ENCODE measurements at places on chromosomes 13 and 19.
A peak's percentile ranks its signal among the peaks of the same experiment; 100 is the strongest.

- no peak for DNase-seq
These were observed 70.9 kb downstream of the GGACT start for GRCh38 chr13:100517728-100518127.

GRCh38 chr13:24613128-24613527 is 67.1 kb upstream of the ATP12A start:
- no peak for DNase-seq

DNA sequence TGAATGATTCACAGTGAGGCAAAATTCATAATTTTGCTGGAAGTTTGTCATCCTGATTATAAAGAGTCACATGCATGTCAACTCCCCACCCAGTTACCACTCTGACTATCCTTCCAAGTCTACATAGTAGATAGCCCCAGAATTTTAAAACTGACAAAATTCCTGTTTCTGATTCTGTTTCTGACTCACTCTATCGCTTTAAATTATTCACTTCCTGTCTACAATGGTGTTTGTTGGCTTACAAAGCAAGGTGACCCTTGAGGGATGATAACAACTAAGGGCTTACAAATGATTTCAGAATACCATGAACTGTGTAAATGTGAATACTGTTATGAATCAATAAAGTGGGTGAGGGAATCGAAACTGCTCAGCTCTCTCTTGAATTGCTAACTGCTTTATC is 98.7 kb upstream of the KL start:
- no peak for DNase-seq

GRCh38 chr13:101474419-101474957 is 22.0 kb downstream of the ITGBL1 start:
- DNase-seq = peak; percentile 28

- DNase-seq = no peak
These were observed 10.0 kb upstream of the CPAMD8 start for GRCh38 chr19:17036640-17037039.

- peak; percentile 22 for DNase-seq
These were observed 202.3 kb upstream of the KLHL1 start for GRCh38 chr13:70310396-70311119.

GRCh38 chr19:648305-648704 is 8.6 kb downstream of the FGF22 start:
- no peak for DNase-seq

DNA sequence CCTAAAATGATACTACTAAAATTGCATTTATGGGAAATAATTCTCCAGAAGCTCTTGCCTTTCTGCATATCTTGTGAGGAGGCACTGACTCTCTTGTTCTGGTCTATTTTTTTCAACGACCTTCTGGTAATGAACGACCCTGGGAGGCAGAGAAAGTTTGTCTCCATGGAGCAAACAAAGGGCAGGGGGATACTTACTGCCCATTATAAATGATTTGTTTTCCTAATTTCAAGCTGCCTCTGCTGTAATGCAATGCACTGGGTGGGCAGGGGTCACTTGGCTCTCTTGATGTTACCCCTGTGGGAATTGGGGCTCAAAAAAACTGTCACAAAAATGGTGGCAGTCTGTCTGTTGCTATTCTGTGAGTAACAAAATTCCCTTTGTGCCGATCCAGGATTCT is 643.2 kb downstream of the LIG4 start:
- no peak for DNase-seq

- no peak for DNase-seq
These were observed 11.2 kb upstream of the CEACAM21 start for GRCh38 chr19:41564515-41565378.

DNA sequence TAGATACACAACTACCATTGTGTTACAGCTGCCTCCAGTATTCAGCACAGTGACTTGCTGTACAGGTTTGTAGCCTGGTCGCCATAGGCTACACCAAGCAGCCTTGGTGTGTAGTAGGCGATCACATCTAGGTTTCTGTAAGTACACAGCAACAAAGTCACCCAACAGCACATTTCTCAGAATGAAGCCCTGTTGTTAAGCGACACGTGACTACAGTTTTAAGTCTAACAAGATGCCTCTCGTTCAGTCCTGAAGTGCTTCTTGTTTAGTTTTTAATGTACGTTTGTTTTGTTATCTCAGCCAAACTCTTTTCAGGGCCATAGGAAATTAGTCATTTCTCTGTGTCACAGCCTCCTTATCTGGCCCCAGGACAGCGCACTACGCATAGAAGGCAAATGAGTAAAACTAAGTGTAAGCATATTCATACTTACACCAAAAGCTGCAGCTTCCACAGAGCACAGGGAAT is 50.0 kb upstream of the GPR183 start:
- no peak for DNase-seq

GRCh38 chr13:94140511-94140910 is 339.0 kb downstream of the DCT start:
- no peak for DNase-seq

DNA sequence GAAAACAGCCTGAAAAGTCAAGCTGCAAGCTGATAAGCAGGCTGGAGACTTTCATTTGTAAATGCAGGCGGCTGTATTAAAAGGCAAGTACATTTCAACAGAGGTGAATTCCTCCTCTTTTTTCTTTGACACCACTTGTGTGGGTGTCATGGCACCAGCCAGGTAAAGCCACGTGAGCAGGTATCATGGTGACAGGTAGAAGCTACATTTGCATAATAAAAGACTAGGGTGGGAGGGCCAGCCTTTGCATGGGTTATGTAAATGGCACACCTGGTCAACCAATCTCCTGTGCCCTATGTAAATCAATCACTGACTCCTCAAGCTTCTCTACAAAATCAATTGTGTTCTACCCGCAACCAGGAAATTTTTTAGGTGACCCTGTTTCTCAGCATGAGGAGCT is 68.2 kb downstream of the ZNF100 start:
- DNase-seq = no peak

DNA sequence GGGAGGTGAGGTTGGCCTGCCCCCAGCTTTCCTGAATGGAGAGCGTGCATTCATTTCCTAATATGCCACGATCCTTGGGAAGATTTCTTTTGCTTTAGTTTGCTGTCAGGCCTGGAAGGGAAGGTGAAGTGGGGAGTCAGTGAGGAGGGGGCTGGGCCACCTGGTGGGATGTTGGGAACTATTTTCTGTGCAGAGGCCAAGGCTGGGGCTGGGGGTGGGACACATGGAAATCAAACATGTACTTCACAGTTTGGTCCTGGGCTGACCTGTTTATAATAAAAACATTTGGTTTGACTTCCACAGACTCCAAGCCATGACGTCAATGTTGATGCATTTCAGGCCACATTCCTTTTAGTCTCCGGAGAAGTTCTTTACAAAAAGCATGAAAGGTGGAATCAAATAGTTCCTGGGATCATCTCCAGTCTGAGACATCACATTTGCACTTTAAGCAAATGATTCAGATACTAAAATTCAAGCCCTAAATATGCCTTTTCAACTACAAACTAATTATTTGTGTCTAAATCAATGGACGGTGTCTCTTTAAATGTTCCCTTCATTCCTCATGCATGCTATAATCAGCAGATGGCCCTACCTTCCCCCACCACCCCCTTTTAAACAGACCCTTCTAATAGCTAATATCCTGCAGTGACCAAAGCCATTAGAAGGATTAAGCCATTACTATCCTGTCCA is 41.5 kb upstream of the MEDAG start:
- DNase-seq = peak; percentile 11

- no peak for DNase-seq
These were observed 26.3 kb upstream of the DCLK1 start for GRCh38 chr13:36157480-36157879.

DNA sequence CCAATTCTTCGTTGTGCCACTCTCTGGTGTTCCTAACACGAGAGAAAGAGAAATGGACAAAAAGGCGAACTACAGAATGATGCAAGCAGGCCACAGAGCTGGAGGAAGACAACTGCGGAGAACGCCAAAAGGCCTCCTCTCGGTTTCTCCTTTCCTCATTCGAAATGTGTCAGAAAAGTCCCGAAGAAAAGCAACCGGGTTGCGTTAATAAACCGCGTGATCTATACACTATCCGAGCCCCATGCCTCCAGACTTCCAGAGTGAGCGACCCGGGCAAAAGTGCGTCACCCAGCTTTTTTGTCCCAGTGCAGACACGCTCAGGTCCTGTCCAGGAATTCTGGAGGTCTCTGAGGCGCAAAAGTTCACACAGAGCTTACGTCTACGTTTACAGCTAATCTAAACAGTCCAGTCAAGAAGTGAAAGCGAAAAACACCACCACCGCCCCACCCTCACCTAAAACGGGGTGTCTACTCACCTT is 413 bp downstream of the N4BP2L2 start:
- DNase-seq = no peak

GRCh38 chr13:42048342-42048683 is at the start of gene DGKH:
Gene DGKH (plus strand): TSS chr13:42048648. CDS start chr13:42048774, 126 bp downstream.
- no peak for DNase-seq

- DNase-seq = no peak
These were observed 405.8 kb downstream of the FGF9 start for GRCh38 chr13:22076658-22077057.

DNA sequence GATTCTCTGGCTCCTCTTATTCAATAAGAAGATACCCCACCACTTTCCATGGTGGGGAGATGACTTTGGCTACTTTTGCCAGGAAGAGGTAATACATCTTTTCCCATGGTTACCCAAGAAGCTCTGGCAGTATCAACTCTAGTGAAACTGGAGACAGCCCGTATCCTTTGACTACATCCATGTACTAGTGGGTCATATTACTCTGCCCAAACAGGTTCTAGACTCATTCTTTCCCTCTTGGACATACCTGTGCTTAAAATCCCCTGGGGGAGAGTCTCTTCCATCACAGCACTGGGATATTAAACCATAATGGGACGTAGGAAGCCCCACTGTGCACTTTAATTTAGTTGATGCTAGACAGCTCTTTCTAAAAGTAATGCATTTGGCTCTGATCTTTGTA is 144.7 kb upstream of the KLF12 start:
- DNase-seq = no peak

- DNase-seq = no peak
These were observed 480.5 kb upstream of the SPRY2 start for GRCh38 chr13:80821466-80821865.

DNA sequence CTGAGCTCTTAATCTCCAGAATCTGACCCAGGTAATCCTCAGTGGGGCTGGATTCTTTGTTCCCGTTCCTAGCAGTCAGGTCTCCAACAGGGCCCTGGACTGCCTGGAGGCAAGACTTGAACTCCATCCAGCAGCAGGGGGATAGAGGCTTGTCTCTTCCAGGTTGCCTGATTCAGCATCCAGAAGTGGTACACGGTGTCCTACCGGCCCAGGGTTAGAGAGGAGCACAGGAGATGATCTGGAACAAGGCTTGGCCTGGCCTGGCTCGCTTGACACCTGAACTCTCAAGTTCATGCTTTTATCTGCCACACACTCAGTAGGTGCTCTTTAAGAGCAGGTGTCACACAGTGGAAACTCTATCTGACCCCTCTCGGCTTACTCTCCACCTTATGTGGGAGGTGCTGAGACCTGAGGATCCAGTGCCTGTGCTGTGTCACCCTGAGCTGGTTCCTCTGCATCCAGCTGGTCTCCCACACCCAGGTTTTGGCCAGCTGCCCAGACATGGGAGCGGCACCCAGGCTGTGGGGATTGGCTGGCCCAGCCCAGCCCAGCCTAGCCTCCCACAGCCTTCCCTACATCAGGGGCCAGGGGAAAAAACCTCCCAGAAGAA is at the start of gene CYP4F3:
Gene CYP4F3 (plus strand): TSS at position 604 of the 610 bp plus-strand sequence. CDS start 519 bp downstream, outside the sequence.
- no peak for DNase-seq

DNA sequence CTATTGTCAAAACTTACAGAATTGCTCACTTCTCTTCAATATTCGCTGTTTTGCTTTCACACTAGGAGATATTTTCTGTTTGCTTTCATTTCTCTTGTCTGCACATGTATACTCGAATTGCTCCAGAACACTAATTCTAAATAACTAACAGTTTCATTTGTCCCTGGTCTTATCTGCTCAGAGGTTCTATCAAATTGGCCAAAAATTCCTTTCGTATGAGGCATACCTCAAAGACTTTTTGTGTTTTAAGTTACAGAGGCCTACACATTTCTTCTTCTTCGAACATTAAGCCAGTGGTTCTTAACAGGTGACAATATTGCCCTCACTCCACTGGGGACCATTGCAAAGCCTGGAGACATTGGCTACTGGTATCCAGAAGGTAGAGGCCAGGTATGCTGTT is 1314.6 kb downstream of the EFNB2 start:
- DNase-seq = no peak

DNA sequence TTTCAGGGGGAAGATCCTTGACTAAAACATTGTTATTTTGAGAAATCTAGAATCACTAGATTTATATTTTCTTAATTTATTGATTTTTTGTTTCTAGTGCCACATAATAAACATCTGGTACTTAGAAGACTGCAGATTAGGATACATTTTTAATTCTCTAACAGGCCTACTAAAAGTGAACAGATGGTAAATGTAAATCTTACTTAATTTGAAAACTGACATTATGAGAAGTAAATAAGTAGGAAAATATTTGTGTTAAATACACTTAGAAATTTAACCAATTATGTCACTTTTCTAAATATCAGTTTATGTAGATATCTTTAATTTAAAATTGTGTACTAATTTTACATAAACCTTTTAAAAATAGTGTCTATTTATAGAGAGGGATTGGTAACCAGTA is 2255.6 kb upstream of the PCDH20 start:
- no peak for DNase-seq

- peak; percentile 92 for DNase-seq
These were observed at the start of gene ZNF69 for GRCh38 chr19:11887611-11888531. Gene ZNF69 (plus strand): TSS chr19:11887782. CDS start chr19:11887924, 142 bp downstream.

DNA sequence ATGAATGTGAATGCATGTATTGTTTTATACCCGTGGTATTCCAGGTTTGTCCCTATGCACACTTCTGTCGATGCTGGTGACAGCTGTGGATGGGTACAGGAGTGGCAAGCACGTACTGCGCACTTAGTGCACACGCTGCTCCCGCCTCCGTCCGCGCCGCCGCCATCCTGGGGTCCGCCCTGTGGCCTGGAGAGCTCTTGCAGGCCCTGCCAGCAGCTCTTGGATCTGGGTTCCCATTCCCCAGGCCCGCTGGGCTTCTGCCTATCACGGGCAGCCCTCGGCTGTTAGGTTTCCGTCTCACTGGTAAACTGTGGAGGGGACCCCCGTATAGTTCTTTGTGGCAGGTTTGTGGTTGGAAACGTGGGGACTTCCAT is 4.0 kb downstream of the GNA11 start:
- no peak for DNase-seq

DNA sequence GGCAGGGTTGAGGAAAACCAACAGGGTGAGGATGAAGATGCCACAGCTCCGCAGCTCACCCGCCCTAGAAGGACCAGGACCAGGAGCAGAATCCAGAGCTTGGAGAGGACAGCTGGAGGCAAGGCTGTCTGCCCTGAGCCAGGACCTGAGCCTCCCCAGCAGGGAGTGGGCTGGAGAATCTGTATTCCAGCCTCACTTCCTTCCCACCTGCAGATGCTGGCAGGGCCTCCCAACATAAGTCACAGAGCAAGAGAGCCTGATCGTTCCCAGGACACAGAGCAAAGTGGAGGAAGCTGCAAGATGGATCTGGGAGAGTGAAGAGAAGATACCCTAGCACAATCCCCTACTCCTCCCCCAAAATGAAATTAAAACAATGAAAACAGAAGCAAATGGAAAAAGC is 61.7 kb upstream of the WASF3 start:
- DNase-seq = no peak

DNA sequence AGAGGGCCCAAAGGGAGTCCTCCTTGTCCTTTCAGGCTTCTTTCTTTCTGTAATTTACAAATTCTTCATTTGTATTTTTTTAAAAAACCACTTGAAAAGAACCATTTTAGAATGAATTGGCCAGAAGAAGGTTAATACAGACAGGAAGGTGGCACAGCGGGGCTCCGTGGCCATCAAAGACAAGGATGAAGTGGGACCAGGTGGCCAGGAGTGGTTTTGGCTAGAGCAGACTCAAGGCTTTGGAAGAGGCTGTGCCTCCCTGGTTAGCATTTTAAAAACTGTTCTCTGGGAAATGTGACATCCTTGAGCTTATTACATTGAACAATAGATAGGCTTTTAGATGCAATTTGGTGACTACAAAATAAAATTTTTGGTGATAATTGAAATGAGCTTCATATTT is 48.4 kb downstream of the ATP8A2 start:
- DNase-seq = peak; percentile 95

Measured in cerebellar cortex (tissue), 1 donor.